ENCODE measurements at places on chromosomes 2 and 18. TPM values are rescaled to one million over a fixed set of nuclear protein-coding genes. Genes with fewer than 3 reads are reported as not detected.

GRCh38 chr2:120628248-120628647, 107.4 kb upstream of the GLI2 start:
- no peak for DNase-seq

DNA sequence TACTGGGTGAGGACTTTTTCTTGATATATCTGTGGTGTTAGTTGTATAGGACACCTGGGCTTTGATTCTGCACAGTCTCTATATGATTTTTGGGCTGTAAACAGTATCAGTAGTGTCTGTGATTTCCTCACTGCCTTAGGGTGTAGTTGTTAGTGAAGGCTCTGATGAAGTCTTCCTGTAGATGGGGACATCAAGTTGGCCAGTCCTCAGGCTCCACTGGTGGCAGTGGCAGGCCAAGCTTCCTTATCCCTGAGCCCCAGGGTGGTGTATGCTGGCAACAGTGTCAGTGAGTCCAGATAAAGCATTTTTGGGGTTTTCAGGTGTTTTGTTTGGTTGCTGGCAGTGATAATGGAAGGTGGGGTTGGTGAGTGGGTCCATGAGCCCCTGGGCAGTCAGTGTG, 961.4 kb downstream of the DSC3 start:
- DNase-seq: no peak

- no peak for DNase-seq
These were observed 6.7 kb downstream of the TMBIM1 start for GRCh38 chr2:218285604-218286003.

GRCh38 chr2:79511320-79511951, 1.4 kb upstream of the CTNNA2 start:
- no peak for DNase-seq

DNA sequence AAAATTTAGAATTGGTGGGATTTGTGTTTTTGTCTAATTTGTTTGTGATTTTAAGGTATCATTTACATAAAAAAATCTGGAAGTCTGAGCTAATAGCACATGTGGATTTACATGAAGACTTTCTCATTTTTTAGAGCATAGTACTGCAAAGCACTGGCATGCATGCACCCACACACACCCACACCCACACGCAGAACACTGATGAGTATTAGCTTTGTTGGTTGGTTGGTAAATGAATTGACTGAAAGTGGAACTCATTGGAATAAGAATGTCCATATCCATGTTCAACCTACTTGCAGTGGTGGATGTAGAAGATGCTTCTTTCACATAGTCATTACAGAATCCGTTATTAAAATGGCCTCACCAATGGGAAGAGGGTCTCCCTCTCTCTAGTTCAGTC, 475.8 kb downstream of the PLCL1 start:
- no peak for DNase-seq

GRCh38 chr2:177669625-177670330, 277.2 kb downstream of the AGPS start:
- no peak for DNase-seq

DNA sequence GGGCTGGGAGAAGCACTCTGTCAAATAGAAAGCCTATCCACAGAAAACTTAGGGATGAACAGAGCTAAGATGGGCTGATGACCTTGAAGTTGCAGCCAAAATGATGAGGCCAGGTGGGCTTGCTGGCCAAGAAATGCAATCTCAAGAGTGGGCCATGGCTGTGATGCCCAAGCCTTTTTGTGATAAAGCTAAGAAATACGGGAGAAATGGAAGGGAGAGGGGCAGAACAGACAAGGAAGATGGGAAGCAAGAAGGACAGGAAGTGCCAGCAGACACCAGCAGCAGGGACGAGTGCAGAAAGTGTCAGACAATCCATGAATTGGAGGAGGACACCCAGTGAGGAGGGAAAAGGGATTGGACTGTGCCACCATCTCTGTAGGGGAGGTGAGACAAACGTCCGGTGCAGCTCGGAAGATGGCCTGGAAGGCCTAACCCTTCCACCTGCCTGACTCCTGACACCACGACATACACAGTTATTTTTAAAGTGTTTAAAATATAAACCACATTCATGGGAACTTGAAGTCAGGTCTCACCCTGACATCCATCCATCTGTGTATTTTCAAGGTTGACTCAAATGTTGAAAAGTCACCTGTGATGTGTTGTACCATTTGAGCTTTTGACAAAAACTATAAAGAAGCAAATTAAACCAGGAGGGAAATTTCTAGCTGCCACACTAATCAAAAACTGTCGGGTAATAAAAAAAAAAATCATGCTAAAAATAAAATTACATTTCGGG, 105.5 kb downstream of the BCL2 start:
- no peak for DNase-seq

- no peak for DNase-seq
These were observed at the start of gene MTCL1 for GRCh38 chr18:8705238-8705960. Gene MTCL1 (plus strand): TSS chr18:8705556. CDS start chr18:8705661, 105 bp downstream.

GRCh38 chr2:226330206-226330605, 469.4 kb downstream of the IRS1 start:
- no peak for DNase-seq

- no peak for DNase-seq
These were observed 247.3 kb downstream of the DSEL start for GRCh38 chr18:67269206-67269605.

DNA sequence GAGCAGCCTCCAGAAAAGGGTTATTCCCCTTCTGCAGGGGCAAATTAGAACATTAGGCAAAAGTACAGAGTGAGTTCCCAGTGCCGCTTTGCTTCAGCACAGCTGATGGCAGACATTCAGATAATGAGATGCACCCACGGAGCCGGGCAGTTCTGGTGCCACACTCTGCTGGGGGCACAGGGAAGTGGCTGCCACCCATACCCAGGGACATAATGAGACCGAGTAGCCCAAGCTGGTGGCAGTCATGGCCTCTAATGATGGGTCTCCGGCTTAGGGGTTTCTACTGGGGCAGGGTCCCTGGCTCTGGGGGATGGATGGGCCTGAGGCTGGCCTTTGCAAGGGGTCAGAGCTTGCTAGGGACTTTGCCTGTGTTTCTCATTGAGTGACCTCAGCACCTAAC, 26.2 kb downstream of the GLI2 start:
- DNase-seq: no peak

DNA sequence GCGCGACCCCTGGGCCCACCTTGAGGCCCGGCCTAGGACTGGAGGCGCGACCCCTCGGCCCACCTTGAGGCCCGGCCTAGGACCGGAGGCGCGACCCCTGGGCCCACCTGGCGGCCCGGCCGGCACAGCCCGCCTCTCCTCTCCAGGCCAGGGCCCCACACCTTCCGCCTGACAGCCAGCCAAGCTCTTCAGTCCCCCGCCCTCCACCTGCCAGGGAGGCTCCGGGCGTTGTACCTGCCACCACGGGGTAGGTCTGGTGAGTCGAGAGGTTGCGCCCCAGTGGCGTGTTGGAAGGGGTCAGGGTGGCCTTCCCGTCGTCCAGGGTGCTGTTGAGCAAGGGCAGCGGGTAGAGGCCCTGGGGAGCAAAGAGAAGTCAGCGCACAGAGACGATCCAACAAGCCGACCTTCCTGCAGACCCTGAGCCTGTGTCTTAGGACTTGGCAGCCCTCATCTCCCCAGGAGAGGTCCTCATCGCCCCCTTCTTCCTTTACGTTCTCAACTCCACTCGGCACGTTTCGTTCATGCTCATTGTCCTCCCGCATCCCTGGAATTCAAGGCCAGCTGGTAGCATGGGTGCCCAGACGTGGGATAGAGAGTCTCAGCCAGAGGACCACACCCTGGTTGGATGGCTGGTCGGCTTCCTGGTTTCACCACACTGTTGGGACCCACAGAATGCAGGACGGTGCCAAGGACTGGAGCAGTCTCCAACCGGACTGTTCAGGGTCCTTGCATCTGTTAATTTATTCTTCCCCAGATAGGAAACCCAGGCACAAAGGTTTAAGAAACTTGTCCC, 42.2 kb downstream of the PAX8 start:
- no peak for DNase-seq

DNA sequence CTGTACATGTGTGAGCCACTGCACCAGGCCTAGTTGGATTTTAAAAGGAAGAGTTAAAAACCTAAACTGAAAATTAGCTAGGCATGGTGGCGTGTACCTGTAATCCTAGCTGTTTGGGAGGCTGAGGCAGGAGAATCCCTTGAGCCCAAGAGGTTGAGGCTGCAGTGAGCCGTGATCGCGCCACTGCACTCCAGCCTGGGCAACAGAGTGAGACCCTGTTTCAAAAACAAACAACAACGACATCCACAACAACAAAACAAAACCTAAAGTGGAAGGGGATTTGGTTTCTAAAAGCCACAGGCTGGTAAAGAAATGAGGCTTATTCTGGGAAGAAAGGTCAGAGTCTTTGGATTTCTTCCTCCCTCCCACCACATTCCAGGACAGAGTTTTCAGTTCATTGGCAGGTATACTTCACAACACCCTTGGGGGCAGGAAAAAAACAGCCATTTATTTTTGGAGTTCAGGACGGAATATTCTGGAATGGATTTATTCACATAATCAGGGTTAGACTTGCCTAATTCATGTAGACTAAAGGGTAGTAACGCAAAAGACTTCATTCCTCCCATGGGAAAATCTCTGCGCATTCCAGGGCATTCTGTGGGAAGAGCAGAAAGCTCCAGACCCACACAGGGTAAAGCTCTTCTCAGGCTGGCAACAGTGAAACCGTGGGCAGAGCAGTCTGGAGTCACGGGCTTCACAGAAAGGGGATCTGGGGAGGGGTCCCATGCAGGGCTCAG, 34.9 kb downstream of the TEX44 start:
- no peak for DNase-seq

GRCh38 chr18:50199346-50199855, 4.5 kb upstream of the MYO5B start:
- no peak for DNase-seq

DNA sequence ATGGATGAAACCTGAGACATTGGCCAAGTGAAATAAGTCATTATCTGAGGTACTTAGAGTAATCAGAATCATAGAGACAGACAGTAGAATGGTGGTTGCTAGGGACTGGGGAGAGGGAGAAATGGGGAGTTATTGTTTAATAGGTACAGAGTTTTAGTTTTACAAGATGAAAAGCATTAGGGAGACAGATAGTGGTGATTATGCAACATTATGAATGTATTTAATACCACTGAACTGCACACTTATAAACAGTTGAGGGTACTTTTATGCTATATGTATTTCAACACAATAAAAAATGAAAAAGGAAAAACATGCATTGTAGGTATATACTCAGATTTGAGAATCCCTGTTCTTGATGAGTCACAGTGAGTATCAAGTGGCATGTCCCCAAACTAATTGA, 59.7 kb downstream of the EPC2 start:
- no peak for DNase-seq

- DNase-seq: no peak
These were observed 30.3 kb upstream of the MTCL1 start for GRCh38 chr18:8675057-8675456.

DNA sequence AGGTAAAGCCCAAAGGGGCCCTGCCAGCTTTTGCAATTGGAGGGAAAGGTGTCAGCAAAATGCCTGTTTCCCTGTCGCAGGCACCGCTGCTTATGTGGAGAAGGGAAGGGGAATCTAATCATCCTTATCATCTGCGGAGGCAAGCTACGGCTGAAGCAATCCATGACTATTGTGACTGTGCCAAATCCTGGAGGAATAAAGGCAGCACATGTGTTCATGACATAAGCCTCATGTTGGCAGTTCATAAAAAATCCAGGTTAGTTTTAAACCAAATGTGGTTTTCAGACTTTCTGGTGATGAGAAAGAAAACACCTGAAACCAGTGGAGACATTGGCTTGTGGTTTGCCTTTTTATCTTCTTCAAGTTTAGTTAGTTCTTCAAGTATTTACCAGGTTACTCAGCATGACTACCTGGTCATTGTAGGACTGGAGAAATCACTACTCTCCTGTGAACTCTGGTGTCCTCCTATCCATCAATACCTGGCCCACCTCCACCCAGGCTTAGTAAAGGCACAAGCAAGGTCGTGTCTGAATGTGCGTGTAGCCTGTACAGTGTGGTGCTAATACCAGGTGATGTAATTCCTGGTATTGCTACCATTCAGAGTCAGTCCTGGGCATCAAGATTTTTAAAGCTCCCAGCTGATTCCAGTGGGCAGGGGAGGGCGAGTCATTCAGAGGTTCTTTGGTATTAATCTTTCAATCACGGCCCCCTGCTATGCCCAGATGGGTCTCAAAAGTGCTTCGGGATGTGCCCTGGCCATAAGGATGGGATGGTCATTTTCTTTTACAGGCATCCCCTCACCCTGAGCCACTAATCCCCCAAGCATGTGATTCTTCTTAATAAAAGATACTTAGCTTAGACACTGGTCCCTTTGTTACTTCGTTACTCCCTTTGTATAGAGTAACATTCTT, 96.8 kb downstream of the TGFA start:
- no peak for DNase-seq

STK25 gene
- total RNA-seq: 121 TPM

MALL gene
- total RNA-seq: 0.57 TPM

SP110 gene
- 114 TPM for total RNA-seq

SERPINB11 gene
- total RNA-seq: not detected

KRTCAP3 gene
- total RNA-seq: 21.0 TPM

NGEF gene
- total RNA-seq: not detected

HOXD4 gene
- total RNA-seq: not detected

IL18RAP gene
- 7.5 TPM for total RNA-seq

Measured in T-cell (primary cell).